ENCODE measurements at places on chromosomes 1 and 21.

DNA sequence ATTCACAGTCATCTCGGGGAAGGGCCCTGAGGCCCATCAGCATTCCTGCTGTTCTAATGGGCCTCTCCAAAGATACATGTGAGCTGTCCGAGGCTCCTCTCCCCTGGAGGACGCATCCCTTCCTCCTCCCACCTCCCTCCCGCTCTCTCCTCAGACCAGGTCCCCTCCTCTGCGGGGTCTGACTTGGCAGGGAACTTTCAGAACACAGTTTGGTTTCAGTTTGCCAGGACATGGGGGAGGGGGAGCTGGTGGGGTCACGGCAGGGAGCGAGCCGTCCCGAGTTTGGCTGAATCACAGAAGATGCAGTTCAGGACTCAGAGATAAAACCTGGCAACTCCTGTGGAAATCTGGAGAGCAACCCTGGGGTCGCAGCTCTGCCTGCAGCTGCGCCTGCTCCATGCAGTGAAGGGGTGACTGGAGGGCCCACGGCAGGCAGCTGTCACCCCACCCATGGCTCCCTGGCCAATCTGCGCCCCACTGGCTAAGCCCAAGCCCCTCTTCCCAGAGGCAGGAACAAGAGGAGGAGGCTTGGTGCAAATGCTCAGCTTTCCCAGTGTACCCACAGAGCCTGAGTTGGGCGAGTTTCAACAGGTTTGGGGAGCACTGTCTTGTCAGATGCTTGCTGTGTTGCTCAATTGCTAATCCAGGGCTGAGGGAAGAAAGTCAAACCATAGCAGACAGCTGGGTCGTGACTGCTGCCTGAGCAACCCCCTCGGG is 5.7 kb downstream of the WNT4 start:
- DNase-seq: peak; percentile 55

- DNase-seq: no peak
Measured at GRCh38 chr1:4657244-4657789, 2.9 kb downstream of the AJAP1 start.

DNA sequence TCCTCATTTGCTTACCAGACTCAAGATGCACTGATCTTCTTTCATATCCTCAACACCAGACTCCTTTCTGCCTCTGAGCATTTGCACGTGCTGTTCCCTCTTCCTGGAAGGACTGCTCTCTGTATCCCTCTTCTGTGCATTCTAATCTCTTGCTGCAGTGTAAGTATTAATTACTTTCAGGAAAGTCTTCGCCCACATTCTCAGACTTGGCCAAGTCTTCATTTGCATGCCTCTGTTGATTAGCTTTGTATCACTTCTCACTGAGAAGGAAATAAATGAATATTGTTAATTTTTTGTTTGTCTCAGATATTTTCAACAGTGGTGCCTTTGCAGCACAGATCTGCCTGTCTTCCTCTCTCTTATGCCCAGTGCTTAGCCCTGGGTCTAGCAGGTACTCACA is 50.3 kb upstream of the RAB3GAP2 start:
- DNase-seq: no peak

DNA sequence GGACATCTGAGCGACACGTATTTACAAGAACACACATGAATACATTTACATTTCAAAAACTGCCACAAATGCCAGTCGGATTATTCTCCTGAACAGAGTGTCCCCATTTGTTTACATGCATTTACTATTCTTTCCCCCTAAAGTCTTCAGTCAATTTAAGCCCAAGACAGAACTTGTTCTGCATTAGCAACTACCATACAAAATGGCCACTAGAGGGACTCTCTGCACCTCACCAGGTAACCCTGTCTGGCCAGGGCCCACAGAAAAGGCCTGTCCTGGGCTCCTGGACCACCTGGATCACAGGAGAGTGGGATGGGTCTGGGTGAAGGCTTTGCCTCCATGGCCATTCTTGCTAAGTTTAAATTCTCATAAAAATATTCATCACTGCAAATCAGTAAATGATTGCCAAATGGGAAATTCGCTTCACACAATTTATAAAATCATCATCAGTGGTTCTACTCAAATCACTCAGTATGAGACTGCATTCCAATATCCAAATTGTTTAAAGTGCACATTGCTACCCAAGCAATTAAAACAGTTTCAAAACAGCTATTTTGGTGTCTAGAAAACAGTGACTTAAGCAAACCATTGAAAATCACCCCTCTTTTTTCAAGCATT is 12.5 kb upstream of the GUCA2A start:
- DNase-seq: peak; percentile 62

DNA sequence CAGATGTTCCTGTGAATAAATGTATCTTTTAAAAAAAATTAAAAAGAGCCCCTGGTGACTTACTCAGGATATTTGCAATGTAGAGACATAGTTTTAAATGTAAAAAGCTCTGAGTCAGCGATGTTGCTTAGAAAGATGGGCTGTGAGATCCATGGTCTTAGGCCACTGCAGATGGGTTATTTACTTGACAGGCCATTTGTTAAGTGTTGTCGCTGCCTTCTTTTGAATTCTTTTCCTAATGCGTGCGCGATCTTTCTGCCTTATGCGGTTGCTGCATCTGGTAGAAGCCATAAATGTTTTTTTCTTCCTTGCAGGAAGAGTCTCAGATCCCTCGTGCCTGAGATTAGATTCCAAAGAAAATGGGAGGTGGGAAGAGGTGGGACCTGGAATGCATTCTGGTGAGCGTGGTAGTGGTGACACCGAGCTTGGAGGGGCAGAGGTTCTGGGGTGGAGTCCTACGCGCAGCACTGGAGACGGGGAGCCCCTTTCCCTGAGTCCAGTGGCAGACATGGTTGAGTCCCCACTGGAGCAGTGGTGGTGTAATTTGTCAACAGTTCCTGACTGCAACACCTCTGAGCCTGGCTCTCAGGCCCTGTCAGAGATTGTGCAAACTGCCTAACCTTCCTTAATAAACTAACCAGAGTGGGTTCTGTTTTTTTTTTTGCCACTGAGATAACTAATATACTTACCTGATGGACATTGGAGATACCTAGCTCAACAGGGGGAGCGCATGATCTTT is 197.2 kb downstream of the HHAT start:
- DNase-seq: no peak

GRCh38 chr1:221157026-221157761 is 278.0 kb downstream of the HLX start:
- no peak for DNase-seq

- DNase-seq: no peak
Measured at GRCh38 chr1:26970810-26971209, 10.5 kb upstream of the KDF1 start.

DNA sequence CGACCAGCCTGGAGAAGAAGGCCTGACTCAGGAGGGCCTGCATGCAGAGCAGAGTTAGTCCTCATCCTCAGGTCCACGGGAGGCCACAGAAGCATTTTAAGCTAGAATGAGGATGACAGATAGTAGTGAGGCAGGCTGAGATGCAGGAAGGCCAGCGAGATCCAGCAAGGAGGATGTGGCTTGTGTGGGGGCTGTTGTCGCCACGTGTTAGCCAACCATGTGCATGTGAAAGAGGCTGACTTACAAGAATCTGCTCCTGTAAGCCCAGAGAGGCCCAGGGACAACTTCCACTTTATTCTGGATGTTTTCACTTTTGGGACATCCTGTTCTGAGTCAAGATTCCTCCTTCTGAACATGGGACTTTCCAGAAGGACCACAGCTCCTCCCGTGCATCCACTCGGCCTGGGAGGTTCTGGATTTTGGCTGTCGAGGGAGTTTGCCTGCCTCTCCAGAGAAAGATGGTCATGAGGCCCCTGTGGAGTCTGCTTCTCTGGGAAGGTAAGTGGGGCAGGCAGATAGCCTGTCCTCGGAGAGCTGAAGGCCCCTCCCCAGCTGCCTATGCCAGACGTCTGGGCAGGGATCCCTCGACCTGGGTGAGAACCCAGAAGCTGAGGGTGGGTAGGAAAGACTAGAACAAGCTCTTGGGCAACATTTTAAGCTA is at the start of gene SLAMF8:
Gene SLAMF8 (plus strand): TSS at position 433 of the 661 bp plus-strand sequence. CDS start 26 bp downstream, at position 459.
- DNase-seq: peak; percentile 27

DNA sequence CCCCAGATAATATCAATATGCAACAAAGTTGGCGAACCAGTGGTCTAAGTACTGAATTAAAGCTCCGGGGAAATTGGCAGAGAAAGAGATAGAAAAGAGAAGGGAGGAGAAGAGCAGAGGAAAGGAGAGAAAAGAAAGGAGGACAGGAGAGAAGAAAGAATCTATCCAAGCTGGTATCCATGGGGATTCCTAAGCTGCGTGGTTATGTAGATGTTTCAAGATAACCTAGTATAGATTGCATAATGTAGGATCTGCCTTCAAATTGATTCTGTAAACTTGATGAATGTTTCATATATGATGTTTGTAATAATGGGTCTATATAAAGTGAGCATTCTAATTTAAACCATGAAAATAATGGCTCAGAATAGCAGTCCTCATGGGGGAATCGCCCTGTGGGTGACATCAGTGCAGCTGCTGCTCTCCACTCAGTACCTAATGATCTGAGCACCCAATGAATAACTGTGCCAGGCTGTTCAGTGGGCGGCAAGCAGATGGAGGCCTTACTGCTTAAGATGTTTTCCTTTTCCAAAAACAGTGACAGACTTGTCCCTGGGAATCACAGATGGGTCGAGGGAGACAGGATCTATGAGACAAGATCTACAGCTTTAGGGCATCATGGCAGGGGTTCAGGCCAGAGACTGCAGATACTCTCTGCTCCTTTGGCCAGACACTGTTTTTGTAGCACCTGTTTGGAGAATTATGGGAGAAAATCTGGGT is 78.0 kb downstream of the LAMC2 start:
- DNase-seq: no peak

- DNase-seq: no peak
Measured at GRCh38 chr1:19353596-19353995, 41.5 kb downstream of the SLC66A1 start.

DNA sequence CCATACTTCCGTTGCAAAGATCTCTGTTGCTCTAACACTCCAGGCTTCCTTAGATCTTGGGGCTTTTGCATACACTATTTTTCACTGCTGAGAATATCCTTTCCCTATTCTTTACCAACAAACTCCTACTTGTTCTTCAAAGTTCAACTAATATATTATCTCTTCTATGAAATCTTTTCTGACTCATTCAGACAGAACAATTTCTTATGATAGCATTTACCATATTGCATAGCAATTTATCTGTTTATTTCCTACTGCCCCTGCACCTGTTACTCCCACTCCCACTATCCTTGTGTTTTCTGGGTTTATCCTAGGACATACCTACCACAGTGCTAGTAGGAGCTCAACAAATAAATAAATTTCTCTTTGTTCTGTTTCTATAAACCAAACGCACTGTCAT is 11.0 kb downstream of the GADD45A start:
- DNase-seq: no peak

DNA sequence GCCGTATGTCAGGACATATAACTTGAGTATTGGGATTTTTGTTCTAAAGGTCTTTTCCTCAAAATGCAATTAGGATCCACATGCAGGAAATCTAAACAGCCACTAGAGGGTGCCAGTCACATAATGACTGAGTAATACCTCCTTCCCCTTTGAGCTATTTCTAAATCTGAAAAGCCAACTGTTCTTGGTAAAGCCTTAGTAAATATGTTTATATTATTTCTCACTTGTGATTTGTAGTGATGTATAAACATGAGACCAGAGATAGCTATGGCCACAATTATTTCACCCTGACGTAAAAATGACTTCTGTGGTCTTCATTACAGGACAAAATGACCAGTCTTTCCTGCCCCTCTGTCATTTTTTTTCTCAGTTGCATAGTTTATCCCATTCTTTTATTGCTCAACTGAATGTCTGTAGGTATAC is 41.0 kb upstream of the DR1 start:
- DNase-seq: peak; percentile 73

GRCh38 chr1:22115286-22115685 is 27.6 kb downstream of the WNT4 start:
- no peak for DNase-seq

- peak; percentile 82 for DNase-seq
Measured at GRCh38 chr1:116115476-116116439, 4.6 kb downstream of the MAB21L3 start.

All from iris pigment epithelial cell (primary cell).